ENCODE measurements at places on chromosomes 1 and 21. TPM values are rescaled to one million over a fixed set of nuclear protein-coding genes. Genes with fewer than 3 reads are reported as not detected.
A peak's percentile ranks its signal among the peaks of the same experiment; 100 is the strongest.

The NECAP2 gene
- total RNA-seq = 44.8 TPM

- no peak for DNase-seq
- H3K4me1 ChIP-seq = peaks cover 11% of the 10 kb centered on the region
- peak overlapping the region; percentile 51 for H3K27ac ChIP-seq
- no peak overlapping the region for H3K4me3 ChIP-seq
- no peaks in the 10 kb centered on the region for H3K36me3 ChIP-seq
Measured at GRCh38 chr1:41900603-41901444, 17.9 kb downstream of the HIVEP3 start.

GRCh38 chr1:91537281-91537986, 36.8 kb downstream of the CDC7 start:
- no peaks in the 10 kb centered on the region for H3K36me3 ChIP-seq
- no peaks in the 10 kb centered on the region for H3K4me1 ChIP-seq
- H3K4me3 ChIP-seq = no peak overlapping the region
- DNase-seq = no peak

GRCh38 chr1:206679738-206680211, 4.9 kb upstream of the MAPKAPK2 start:
- no peak overlapping the region for H3K27ac ChIP-seq
- DNase-seq = no peak
- peaks cover 47% of the 10 kb centered on the region for H3K27me3 ChIP-seq

The TP53BP2 gene
- 59.2 TPM for total RNA-seq

The FCGR1A gene
- not detected for total RNA-seq

DNA sequence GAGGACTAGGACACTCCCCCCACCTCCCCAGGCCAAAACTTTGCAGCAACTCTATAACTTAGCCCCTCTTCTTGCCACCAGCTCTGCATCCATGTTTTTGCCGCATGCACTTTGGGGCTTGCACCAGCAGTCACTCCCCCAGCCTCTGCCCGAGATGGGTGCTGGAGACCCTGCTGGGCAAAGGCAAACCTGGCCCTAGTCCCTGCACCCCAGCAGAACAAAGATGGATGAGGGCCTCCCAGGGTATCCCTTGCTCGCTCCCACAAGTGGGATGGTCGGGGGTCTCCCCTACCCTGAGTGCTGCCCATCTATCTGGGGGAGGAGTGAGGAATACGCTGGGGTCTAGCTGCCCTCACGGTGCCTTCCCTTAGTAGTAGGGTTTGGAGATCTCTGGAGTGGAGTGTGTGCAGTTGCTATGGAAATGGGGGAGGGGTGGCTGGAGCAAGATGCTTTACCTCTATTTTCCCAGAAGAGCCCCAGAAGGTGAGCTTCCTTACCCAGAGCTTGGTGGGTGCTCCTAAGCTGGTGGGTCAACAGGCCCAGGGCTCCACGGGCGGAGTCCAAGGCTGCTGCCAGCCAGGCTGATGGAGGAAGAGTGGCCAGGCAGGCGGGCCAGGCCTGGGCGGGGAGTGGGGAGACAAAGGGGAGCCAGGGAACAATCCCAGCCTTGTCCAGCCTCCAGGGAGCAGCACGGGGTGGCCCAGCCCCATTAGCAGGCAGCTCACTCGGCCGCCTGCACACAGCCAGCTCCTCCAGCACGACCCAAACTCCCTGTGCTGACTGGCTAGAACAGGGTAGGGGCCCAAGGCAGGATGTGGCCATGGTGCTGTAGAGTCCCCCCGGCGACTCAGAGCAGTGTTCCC, at the start of gene PAQR6:
Gene PAQR6 (minus strand): TSS at position 597 of the 863 bp plus-strand sequence. CDS start 1,325 bp downstream, outside the sequence.
- DNase-seq = no peak
- no peak within 1 kb of the TSS for H3K4me3 ChIP-seq
- peaks cover 4% of the 10 kb centered on the region for H3K4me1 ChIP-seq
- H3K36me3 ChIP-seq = peaks cover 6% of the 10 kb centered on the region
